Activated naive CD8-positive, alpha-beta T cell treated with anti-CD3 and anti-CD28 coated beads, Interleukin-2, amount 10 ng/mL, durations not matched to agents 7 days and 5 days (primary cell): ENCODE measurements at places on chromosomes 13 and 19. TPM values are rescaled to one million over a fixed set of nuclear protein-coding genes. Genes with fewer than 3 reads are reported as not detected.
A peak's percentile ranks its signal among the peaks of the same experiment; 100 is the strongest.

GRCh38 chr19:45746866-45747265 lies 13.6 kb downstream of the MEIOSIN start:
- no peaks in the 10 kb centered on the region for H3K36me3 ChIP-seq
- peaks cover 28% of the 10 kb centered on the region for H3K27me3 ChIP-seq
- H3K27ac ChIP-seq: no peak overlapping the region
- H3K4me1 ChIP-seq: no peaks in the 10 kb centered on the region
- H3K4me3 ChIP-seq: no peak overlapping the region

- H3K27me3 ChIP-seq: peaks cover 10% of the 10 kb centered on the region
- H3K27ac ChIP-seq: no peak overlapping the region
- H3K4me1 ChIP-seq: no peaks in the 10 kb centered on the region
- H3K36me3 ChIP-seq: no peaks in the 10 kb centered on the region
- no peak overlapping the region for H3K4me3 ChIP-seq
These were observed 143.9 kb upstream of the IPO5 start for GRCh38 chr13:97809576-97809975.

GRCh38 chr19:46209051-46209450 lies 20.5 kb upstream of the IGFL1 start:
- H3K27me3 ChIP-seq: peaks cover 7% of the 10 kb centered on the region
- DNase-seq: no peak
- no peak overlapping the region for H3K27ac ChIP-seq
- peaks cover 2% of the 10 kb centered on the region for H3K4me1 ChIP-seq
- no peak overlapping the region for H3K4me3 ChIP-seq
- H3K36me3 ChIP-seq: no peaks in the 10 kb centered on the region

GRCh38 chr19:50909240-50910070 lies 1.7 kb downstream of the KLK4 start:
- peak overlapping the region; percentile 18 for H3K4me3 ChIP-seq
- H3K36me3 ChIP-seq: no peaks in the 10 kb centered on the region
- H3K4me1 ChIP-seq: no peaks in the 10 kb centered on the region
- peak; percentile 41 for DNase-seq

DNA sequence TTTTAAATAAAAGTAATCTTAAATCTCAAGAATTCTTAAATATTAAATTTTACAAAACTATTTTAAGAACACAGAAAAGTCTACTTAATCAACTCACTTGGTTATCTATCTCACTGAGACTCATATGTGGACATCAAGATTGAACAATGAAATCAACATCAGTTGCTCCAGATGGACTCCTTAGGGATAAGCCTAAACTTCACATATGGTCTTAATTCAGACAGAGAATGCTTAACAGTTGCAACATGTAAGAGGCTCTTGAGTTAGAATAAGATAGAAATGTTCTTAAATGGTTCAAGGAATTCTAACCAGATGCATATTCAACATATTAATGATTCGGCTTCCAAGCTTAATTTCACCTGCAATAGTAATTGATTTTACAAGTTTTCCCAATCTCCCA lies 1730.9 kb downstream of the PCDH9 start:
- no peaks in the 10 kb centered on the region for H3K27me3 ChIP-seq
- no peaks in the 10 kb centered on the region for H3K4me1 ChIP-seq
- no peak overlapping the region for H3K4me3 ChIP-seq
- DNase-seq: no peak
- no peak overlapping the region for H3K27ac ChIP-seq

- H3K36me3 ChIP-seq: no peaks in the 10 kb centered on the region
- no peak overlapping the region for H3K27ac ChIP-seq
- H3K4me1 ChIP-seq: peaks cover 1% of the 10 kb centered on the region
- no peak for DNase-seq
These were observed 3.2 kb downstream of the DLEU7 start for GRCh38 chr13:50840284-50840683.

DNA sequence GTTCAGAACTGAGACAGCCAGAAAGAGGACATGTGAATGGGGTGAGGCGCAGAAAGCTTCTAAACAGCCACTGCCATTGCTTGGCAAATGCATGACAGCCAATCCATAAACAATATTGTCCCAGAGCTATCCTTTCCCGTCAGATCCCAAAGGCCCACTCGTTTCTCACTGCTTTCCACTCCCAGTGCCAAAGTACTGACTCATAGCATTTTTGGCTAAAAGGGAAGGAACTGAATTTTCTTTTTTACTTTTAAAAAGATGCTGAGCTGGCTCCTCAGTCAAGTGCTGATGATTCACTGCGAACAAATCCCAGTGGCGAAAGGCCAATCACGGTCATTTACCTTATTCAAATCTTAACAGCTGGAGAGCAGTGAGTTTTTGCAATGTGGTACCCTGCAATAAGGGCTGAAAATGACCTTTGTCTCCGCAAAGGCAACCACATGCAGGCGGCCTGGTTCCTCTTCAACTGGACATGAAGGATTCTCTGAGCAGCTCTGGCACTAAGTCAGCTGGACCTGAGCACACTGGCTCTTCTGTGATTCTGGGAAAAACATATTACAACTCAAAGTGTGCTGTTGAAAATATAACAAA lies 151.7 kb downstream of the DCLK1 start:
- H3K4me1 ChIP-seq: no peaks in the 10 kb centered on the region
- H3K27ac ChIP-seq: no peak overlapping the region
- H3K27me3 ChIP-seq: no peaks in the 10 kb centered on the region
- H3K36me3 ChIP-seq: no peaks in the 10 kb centered on the region
- H3K4me3 ChIP-seq: no peak overlapping the region

Gene PTPRH
- not detected for total RNA-seq

Gene EHD2
- total RNA-seq: 0.23 TPM

Gene PCDH9
- total RNA-seq: 0.14 TPM
